HFFc6 (cell line): ENCODE measurements at places on chromosomes 2 and 18. TPM values are rescaled to one million over a fixed set of nuclear protein-coding genes. Genes with fewer than 3 reads are reported as not detected.

The ACADL gene
- not detected in 2 replicates for total RNA-seq

DNA sequence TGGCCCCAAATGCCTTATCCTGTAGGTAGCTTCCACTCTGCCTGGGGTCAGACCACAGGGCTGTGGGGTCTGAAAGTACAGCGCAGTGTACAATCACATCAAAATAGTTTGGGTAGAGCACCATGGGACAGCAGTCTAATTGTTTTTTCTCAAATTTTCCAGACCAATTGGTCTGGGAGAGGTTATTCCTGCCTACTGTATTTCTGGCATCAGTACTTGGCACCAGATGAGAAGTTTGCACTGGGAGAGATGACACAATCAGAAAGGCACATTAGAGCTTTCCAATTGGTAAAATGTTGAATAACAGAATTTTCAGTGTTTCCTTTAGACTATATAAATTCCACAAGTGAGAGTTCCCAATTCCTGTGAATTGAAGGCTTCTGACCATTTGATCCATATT, 30.9 kb upstream of the LRRTM1 start:
- no peak overlapping the region for H3K27ac ChIP-seq
- no peaks in the 10 kb centered on the region for H3K4me1 ChIP-seq
- DNase-seq = no peak

The GCFC2 gene
- total RNA-seq = 7.8 to 14.6 TPM (median 12.1 TPM) in 3 replicates

The MZT2B gene
- 289 to 336 TPM (median 308 TPM) in 3 replicates for total RNA-seq

GRCh38 chr18:61953641-61954040, 60.8 kb upstream of the RNF152 start:
- H3K27ac ChIP-seq = peak overlapping the region; percentile 96
- peaks cover 80% of the 10 kb centered on the region for H3K4me1 ChIP-seq
- DNase-seq = no peak

The ZNF514 gene
- total RNA-seq = 6.1 and 7.1 TPM in 2 replicates

The MC4R gene
- not detected in 3 replicates for total RNA-seq

DNA sequence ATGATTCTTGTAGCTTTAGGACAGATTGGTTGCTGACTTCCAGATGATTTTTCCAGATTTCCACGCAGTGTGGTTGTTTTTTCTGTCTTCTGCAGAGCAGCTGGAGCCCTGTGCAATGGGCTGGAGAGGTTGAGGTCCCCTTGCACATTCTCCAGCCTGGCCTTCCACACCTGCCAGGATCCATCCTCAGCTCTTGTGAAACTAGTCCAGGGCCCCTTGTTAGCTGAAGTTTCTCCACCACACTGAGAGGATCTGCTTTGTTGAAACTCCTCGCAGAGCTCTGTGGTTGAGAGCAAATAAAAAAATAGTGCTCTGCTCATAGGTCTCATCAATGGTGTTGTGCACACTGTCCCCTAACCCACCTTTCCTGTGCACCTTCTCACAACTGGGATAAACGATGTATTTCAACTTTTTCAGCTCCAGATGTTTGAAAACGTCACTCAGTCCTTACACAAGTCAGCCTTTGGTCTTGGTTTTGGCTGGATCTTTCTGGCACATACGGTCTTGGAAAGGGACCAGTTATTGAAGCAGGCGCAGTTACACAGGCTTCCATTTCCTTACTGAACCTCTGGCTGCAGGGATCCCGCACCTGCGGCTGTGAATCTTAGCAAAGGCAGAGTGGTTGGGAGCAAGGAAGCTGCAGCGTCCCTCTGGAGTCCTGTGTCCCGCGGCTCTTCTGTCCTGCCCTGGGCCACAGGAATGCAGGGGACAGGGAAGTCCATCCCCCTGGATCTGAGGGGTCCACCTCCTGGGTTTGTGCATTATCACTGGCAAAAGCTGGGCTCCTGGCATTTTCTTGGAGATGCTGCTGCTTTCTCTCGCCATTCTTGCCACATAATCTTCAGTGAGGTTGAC, 272.0 kb upstream of the DSEL start:
- peaks cover 20% of the 10 kb centered on the region for H3K4me1 ChIP-seq
- H3K36me3 ChIP-seq = peaks cover 25% of the 10 kb centered on the region
- H3K27ac ChIP-seq = no peak overlapping the region
- H3K4me3 ChIP-seq = no peak overlapping the region
- no peaks in the 10 kb centered on the region; the same call in 1 of the 2 replicates for H3K27me3 ChIP-seq
- no peak for DNase-seq

The SCN9A gene
- total RNA-seq = 35.2 to 56.3 TPM (median 48.5 TPM) in 3 replicates

DNA sequence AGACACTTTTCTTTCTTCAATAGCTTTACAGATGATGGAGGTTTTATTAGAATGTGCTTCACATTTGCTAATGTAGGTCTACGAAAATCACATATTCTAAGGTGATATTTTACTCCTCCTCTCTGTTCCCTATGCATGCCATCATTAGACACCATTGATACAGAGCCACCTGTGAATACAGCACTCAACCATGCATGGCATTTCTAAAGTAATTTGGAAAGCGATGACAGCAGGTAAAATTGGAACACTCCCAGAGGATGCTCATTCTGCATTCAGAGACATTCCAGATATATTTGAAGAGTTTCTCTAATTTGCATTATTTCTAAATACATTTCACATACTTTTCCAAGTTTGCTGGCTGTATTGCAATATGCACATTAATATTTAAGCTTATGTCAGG, 65.3 kb upstream of the RIT2 start:
- H3K27me3 ChIP-seq = no peaks in the 10 kb centered on the region
- no peak for DNase-seq
- no peaks in the 10 kb centered on the region for H3K4me1 ChIP-seq
- H3K27ac ChIP-seq = no peak overlapping the region
- H3K4me3 ChIP-seq = no peak overlapping the region

The NLRC4 gene
- not detected in 3 replicates for total RNA-seq

The PPIL3 gene
- 12.4 to 14.1 TPM (median 13.6 TPM) in 3 replicates for total RNA-seq

The KCNJ3 gene
- total RNA-seq = not detected in 3 replicates

The GREB1 gene
- 0.05 TPM in 1 of 3 replicates, not detected in the others for total RNA-seq

GRCh38 chr2:64338910-64339500, 115.0 kb upstream of the LGALSL start:
- H3K36me3 ChIP-seq = no peaks in the 10 kb centered on the region
- no peak for DNase-seq
- no peaks in the 10 kb centered on the region for H3K4me1 ChIP-seq
- H3K27ac ChIP-seq = no peak overlapping the region
- peaks cover 35% of the 10 kb centered on the region for H3K27me3 ChIP-seq

The TYMS gene
- 80.2 to 179 TPM (median 138 TPM) in 3 replicates for total RNA-seq

The CD8B2 gene
- total RNA-seq = not detected in 3 replicates

DNA sequence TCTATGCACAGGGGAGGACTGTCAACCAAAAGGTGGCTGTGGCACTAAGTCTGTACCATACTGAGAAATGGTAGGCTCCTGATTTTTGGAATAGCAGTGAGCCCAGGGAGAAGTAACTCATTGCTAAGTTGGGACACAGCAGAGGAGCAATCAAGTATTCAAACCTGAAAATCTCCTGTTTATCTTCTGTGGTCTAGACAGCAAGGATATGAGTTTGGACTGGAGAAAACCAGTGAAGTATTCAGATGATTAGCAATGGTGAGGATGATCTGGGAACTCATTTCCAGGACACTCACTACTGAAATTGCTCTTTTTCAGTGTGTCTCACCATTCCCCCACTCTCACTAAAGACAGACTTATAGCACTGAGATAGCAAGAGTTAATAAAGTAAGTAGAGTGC, 112.0 kb downstream of the GULP1 start:
- peaks cover 6% of the 10 kb centered on the region for H3K36me3 ChIP-seq
- H3K27me3 ChIP-seq = peaks cover 1% of the 10 kb centered on the region; the same call in 1 of the 2 replicates
- no peak overlapping the region for H3K4me3 ChIP-seq
- peak overlapping the region; percentile 62 for H3K27ac ChIP-seq
- H3K4me1 ChIP-seq = peaks cover 33% of the 10 kb centered on the region
- DNase-seq = no peak

The TBR1 gene
- total RNA-seq = 0.21 TPM in 1 of 2 replicates, not detected in the other

GRCh38 chr2:58609326-58609725, 368.2 kb upstream of the FANCL start:
- H3K4me3 ChIP-seq = no peak overlapping the region
- no peak overlapping the region for H3K27ac ChIP-seq
- H3K27me3 ChIP-seq = no peaks in the 10 kb centered on the region; the same call in 1 of the 2 replicates
- H3K4me1 ChIP-seq = no peaks in the 10 kb centered on the region
- H3K36me3 ChIP-seq = peaks cover 5% of the 10 kb centered on the region; the same call in 1 of the 2 replicates
- no peak for DNase-seq

DNA sequence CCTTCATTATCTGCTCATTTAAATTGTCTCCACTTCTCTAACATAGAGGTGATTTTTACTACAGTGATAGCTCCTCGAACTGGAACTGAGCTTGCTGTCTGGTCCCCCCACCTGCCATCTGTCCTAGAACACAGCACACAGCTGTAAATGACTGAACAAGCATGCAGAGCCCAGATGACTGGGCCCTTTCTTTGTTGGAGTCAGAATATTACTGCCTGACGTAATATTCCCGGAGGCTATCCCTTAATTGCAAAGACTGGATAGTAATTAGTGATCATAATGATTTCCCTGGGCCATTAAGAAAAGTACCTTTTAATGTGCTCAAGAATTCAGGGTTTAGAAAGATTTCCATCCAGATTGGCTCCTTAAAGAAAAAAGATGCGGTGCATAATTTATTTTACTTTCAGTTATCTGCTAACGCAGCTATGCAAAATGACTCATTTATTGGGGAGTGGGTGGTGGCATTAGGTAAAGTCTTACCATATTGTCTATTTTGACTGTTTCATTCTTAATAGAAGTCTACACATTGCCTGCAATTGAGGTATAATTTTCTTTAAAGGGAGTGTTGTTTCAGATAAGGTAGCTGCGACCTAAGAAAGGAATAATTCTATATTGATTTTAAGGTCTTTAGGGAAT, 84.4 kb downstream of the MAP4K4 start:
- H3K4me1 ChIP-seq = peaks cover 79% of the 10 kb centered on the region
- peaks cover 5% of the 10 kb centered on the region; the same call in 1 of the 2 replicates for H3K36me3 ChIP-seq
- peak overlapping the region; percentile 67; the same call in 1 of the 2 replicates for H3K4me3 ChIP-seq
- H3K27ac ChIP-seq = peak overlapping the region; percentile 74

- H3K27ac ChIP-seq = peak overlapping the region; percentile 30; the same call in 1 of the 2 replicates
- no peak for DNase-seq
- no peak overlapping the region for H3K4me3 ChIP-seq
These were observed 66.5 kb downstream of the ABI2 start for GRCh38 chr2:203394519-203395227.

- H3K36me3 ChIP-seq = no peaks in the 10 kb centered on the region
- no peak overlapping the region for H3K4me3 ChIP-seq
- no peaks in the 10 kb centered on the region for H3K4me1 ChIP-seq
- H3K27me3 ChIP-seq = peaks cover 10% of the 10 kb centered on the region
- no peak for DNase-seq
These were observed 128.7 kb downstream of the PLA2R1 start for GRCh38 chr2:159933727-159934049.

The USP34 gene
- 59.7 to 76.2 TPM (median 69.1 TPM) in 3 replicates for total RNA-seq

DNA sequence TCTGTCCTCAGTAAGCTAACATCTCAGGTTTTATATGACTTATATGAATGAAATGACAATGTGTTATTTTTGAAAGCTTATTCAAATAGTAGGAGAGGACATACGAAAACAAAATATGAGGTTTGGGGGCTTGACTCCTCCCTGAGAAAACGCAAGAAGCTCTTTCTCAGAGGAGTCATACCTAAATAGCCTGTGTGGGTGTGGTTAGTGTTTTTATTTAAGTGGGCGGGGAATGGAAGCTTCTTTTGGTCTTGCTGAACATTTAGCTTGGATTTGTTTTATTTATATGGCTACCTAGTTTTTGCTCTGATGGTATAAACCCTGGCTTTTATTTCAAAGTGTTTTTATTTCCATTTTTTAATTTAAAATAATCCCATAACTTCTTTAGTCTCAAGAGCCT, 72.1 kb upstream of the DSG1 start:
- no peaks in the 10 kb centered on the region for H3K36me3 ChIP-seq
- H3K27ac ChIP-seq = no peak overlapping the region
- H3K4me3 ChIP-seq = no peak overlapping the region
- H3K27me3 ChIP-seq = no peaks in the 10 kb centered on the region; the same call in 1 of the 2 replicates
- DNase-seq = no peak

- DNase-seq = peak; percentile 87
- no peaks in the 10 kb centered on the region for H3K27me3 ChIP-seq
- H3K4me3 ChIP-seq = peak overlapping the region; percentile 32
- peaks cover 11% of the 10 kb centered on the region for H3K36me3 ChIP-seq
- peak overlapping the region; percentile 83 for H3K27ac ChIP-seq
- peaks cover 87% of the 10 kb centered on the region for H3K4me1 ChIP-seq
These were observed 137.5 kb upstream of the RNF152 start for GRCh38 chr18:62030091-62030985.

- no peak overlapping the region for H3K27ac ChIP-seq
- DNase-seq = no peak
- H3K4me1 ChIP-seq = no peaks in the 10 kb centered on the region
These were observed 18.8 kb upstream of the FAM110C start for GRCh38 chr2:65121-65520.

- DNase-seq = no peak
- H3K27me3 ChIP-seq = peaks cover 2% of the 10 kb centered on the region; the same call in 1 of the 2 replicates
- H3K4me3 ChIP-seq = no peak overlapping the region
- H3K27ac ChIP-seq = no peak overlapping the region
These were observed 896.1 kb downstream of the CNTNAP5 start for GRCh38 chr2:124921191-124921590.

- H3K4me3 ChIP-seq = no peak overlapping the region
- DNase-seq = no peak
- H3K27ac ChIP-seq = no peak overlapping the region
- peaks cover 2% of the 10 kb centered on the region; the same call in 1 of the 2 replicates for H3K27me3 ChIP-seq
- peaks cover 6% of the 10 kb centered on the region; the same call in 1 of the 2 replicates for H3K36me3 ChIP-seq
These were observed 37.9 kb downstream of the FBLN7 start for GRCh38 chr2:112175958-112176573.

DNA sequence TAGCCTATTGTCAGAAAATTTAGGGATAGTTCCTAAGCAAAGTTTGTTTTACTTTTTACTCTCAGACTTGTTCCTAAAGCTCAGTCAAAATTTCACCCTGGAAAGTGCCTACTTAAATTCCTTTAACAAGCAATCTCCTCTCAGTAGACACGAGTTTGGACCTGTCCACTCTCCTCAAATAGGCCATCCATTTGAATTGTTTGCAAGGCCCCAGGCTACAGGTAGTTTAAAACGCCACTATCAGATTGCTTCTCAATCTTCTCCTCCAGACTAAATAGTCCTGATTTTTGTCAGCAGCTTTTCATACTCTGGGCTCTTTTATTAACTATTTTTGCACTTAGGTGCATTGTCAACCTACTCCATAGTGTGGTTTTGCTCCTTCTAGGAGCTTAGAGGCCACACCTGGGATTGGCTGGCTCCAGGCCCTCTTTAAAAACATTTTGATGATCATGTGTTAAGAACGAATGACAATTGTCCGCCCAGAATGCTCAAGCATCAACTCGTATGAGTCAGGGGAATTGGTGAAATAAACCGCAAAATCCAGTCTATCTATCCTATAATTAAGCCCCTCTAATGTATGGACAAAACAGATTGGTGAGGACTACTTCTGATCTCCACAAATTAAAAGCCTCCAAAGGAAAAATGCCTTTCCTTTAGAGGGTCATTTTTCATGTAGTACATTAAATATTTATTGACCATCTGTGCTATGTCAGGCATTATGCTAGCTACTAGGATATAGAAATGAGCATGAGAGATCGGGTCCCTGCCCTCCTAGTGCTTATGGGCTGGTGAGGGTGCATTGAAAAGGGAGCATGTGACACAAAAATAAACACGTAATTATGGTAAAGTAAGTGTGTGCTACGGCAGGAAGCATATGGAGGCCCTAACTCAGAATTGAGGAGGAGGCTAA, 333.8 kb upstream of the TNP1 start:
- DNase-seq = no peak
- H3K4me1 ChIP-seq = no peaks in the 10 kb centered on the region
- H3K27me3 ChIP-seq = peaks cover 1% of the 10 kb centered on the region; the same call in 1 of the 2 replicates
